AG09309 (cell line): ENCODE measurements at places on chromosomes 5 and 9.

DNA sequence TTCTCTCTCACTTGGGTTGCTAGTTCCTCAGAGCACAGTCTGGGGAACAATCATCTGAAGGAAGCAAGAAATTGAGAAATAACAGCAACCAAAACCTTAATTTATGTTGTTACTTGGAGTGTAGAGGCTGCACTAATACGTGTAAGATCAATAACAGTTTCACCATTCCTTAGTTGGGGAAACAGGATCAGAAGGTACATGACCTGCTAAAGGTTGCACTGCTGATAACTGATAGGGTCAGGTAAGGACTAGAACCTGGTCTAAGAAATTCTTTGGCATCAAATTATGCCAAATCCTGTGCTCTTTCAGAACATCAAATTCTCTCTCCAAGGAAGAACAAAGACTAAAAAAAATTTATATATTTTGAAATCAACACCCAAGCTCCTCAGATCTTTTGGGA lies 278.6 kb upstream of the C9orf72 start:
- DNase-seq = no peak

GRCh38 chr9:136587145-136587943 lies 41.5 kb upstream of the NOTCH1 start:
- no peak for DNase-seq

- DNase-seq = no peak
Observed at GRCh38 chr5:180354966-180355365, 1.8 kb upstream of the GFPT2 start.

DNA sequence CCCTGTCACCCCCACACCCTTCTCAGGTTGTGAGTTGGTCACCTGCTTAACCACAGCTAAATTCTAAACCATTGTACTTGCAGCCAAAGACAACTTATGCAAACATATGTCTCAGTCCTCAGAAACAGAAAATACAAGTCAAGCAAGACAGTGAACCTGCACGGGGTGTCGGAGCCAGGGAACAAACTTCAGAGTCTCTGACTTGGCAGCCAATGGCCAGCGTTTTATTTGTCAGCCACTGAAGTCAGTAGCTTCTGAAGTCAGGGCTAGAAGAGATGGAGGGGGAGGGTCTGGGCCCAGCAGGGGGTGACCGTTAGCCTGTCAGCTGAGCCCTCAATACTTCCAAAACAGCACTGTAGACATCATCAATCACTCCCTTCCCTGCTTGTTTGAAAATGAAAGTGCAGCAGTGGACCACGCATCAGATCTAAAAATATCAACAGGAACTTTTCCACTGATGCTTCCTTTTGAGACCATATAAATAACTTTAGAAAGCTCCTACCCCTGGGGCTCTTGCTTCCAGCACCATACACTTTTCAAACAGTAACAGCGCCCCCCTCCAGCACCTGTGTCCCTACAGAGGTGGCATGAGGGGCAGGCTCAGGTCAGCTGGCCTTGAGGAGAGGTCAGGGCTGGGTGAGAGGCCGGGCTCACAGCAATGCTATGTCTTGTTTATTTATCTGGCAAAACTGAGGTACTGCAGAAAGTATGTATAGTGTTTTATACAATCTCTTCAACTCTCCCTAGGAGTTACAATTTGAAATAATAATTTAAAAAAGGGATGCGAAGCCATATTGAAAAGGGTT lies 142.5 kb downstream of the ACER2 start:
- DNase-seq = no peak

GRCh38 chr9:81827616-81828296 lies 100.5 kb upstream of the SPATA31D4 start:
- DNase-seq = no peak

GRCh38 chr5:39005566-39006232 lies 68.5 kb downstream of the RICTOR start:
- no peak for DNase-seq

- no peak for DNase-seq
Observed at GRCh38 chr9:133713960-133714495, 24.1 kb downstream of the SARDH start.

DNA sequence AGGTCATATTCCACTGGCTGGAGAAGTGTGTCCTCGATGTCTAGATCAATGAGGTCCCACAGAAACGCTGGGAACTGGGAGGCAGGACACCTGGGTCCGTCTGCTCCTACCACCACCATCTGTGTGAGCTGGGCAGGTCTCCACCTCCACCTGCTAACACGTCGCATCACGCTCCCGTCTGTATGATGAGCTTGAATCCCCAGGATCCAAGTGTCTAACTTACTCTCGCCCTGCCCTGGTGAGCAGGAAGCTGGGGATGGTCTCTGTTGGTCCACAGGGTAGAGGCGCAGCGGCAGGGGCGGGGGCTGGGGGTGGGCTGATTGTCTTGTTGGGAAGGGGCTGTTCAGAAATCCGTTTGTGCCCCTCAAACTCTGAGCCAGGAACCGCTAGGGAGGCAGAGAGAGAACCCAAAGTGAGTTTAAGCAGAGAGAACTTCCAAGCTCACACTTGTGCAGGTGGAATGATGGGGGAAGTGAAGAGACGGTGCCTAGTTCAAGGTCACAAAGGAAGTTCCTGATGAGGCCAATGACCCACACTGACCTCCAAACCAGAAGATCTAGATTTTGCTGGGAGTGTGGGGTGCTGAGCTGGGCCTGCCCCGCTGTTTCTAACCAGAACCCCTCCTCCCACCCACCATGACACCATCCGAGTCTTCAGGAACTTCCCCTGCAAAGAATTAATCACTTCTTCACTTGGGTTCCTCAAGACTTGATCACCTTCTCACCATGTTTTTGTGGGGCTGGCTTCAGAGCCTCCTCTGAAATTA lies 21.1 kb downstream of the ORM2 start:
- DNase-seq = no peak

DNA sequence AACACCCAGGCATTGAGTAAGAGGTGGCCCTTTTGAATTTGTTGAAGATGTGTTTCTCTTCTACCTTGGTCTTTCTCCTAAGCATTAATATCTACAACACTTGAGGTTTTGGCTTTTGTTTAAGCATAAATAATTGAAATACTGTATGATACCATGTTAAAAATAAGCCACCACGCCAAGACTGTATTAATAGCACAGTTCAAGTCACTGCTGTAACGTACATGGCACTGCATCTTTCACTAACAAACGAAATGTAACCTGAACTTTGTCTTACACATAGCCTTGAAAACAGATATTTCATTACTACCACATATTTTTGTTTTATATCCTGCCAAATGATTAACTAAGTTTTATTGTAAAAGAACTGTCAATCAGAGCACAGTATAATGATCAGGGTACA lies 112.8 kb downstream of the MLLT3 start:
- DNase-seq = no peak

GRCh38 chr9:92254381-92255337 lies 38.8 kb downstream of the IARS1 start:
- DNase-seq = no peak

- DNase-seq = no peak
Observed at GRCh38 chr9:20043035-20043434, 254.2 kb upstream of the SLC24A2 start.

DNA sequence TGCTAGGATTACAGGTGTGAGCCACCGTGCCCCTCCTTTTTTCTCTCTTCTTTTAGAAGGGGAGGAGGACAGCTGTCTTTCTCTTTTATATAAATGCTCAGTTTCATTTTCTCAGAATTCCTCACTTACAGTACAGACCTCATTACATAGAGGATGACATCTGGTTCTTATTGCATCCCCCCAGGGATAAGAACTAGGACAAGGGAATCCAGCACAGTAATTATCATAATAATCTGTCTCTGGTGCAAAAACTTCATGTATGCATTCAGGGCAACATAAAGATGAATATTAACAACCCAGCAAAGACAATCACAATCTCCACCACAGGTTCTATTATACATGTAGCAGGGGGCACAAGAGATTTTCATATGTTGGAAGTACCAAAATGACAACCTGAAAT lies 5.1 kb downstream of the SPZ1 start:
- no peak for DNase-seq

GRCh38 chr9:68637020-68637419 lies 68.0 kb upstream of the PIP5K1B start:
- DNase-seq = no peak

DNA sequence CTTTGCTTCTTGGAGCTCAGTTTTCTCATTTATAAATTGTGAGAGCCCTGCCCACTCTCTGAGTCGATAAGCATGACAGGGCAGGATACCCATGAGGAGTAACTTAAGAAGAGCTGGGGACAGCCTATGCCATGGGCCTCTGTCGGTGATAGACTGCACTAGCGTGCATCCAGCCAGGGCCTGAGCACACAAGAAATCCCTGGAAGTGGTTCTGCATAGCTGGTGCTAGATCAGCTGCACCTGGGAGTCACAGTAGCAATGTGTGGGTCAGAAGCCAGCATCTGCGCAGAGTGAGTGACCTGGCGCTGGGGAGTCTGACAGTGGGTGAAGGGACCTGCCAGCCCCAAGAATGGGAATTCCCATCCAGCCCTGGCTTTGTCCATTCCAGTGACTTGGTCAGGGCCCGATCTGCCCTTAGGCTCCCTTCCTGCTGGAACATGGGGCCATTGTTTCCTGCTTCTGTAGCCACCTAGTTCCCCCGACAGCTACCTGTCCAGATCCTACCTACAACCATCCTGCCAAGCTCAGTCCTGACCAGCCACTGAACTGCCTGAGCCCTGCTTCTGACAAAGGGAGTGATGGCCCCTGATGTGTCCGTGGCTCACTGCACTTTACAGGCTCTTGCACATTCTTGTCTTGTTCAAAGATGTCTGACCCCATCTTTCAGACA lies 35.9 kb upstream of the NANS start:
- DNase-seq = no peak

DNA sequence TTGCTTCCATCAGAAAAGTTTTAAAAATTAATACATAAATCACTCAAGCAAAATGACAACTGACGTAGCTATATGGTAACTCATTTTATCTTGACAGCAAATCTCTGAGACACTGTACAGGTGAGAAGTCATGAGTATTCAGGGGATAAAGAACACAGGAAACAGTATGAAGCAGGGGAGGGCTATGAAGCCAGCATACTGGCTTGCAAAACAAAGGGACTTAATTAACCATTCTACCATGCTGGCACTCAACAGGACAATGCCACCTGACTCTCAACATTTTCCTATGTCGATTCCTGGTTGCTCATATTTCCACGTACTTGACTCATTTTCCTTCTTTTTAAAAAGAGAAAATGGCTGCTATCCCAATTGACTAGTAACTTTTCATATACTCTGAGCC lies 151.4 kb upstream of the RETREG1 start:
- no peak for DNase-seq

DNA sequence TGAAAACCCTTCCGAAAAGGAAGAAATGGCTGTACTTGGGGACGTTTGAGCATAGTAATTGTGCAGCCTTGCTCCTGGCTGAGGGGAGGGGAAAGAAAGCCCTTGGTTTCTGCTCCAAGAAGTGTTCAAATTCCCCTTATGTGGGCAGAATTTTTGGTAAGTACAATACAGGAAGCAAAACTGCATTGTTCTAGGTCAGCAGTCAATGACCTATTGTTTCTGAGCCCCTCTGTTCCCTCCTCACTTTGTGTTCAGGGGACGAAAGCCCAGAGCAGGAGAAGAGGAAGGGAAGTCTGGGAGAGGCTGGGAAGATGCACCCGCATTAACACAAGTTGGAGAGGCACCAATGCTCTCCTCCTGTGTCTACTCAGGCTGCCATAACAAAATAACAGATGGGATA lies 11.9 kb downstream of the BASP1 start:
- no peak for DNase-seq

- no peak for DNase-seq
Observed at GRCh38 chr5:169703813-169704212, 66.7 kb downstream of the DOCK2 start.

DNA sequence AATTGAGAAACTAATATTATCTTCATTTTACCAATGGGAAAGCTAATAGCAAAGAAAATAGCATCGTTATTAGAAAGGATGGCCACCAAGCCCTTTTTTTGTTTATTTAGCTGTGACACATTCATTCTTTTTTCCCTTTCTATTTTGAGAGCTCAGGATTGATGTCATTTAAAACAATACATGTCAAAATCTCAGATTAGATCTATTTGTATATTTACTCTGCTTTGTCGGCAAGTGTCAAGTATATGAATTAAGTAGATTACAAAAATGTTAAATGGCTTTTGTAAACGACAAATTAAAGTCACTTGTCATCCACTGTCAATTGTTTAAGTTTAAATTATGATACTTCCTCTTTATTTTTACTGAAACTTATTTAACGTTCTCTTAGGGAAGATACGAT lies 118.9 kb downstream of the PAM start:
- DNase-seq = no peak

DNA sequence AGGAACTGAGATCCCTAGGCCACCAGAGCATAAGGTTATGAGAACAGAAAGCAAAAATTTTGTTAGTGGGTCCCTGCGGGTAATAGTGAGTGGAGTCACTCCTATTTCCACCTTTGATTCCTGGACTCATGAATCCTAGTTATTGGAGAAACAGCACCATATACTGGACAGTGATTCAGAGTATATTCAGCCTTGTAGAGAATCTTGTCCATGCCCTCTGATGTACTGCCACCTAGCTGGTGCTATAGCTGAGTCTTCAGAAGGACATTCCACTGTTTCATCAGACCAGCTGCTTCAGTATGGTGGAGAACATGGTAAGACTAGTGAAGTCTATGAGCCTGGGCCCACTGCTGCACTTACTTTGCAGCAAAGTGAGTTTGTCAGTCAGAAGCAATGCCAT lies 25.0 kb upstream of the ITGA2 start:
- no peak for DNase-seq
